Fibroblast of skin of left biceps (primary cell): ENCODE measurements at places on chromosomes 1 and 21.

- DNase-seq: peak; percentile 14
Observed at GRCh38 chr1:6646499-6647148, 22.0 kb downstream of the THAP3 start.

- no peak for DNase-seq
Observed at GRCh38 chr1:21268281-21269239, 21.7 kb downstream of the ECE1 start.

GRCh38 chr1:15992582-15993500 lies 11.2 kb upstream of the SRARP start:
- no peak for DNase-seq

GRCh38 chr1:211384524-211384923 lies 57.9 kb downstream of the TRAF5 start:
- no peak for DNase-seq

GRCh38 chr21:24895885-24896734 lies 711.2 kb downstream of the MRPL39 start:
- DNase-seq: peak; percentile 17

DNA sequence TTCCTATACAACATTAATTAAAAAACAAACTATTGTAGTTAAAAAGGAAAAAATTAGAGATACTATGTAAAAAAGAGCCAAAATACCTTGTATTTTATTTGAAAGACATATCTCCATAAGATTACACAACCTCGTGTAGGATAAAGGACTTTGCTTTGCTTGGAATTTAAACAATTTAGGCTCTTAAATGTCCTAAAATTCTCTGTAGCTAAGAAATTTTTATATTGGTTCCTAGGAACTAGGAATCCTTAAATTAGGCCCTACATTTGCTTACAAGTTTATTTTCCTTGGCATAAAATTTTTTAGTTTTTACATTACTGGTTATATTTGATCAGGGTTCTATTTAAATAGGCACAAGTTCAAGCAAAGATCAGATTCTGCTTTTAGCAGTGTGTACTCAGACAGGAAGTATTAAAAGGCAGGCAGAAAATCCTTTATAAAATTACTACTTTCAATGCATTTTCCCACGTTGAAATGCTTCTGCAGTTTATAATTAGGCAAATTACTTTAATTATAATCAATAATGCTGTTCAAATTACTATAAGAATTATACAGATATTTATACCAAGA lies 3.4 kb upstream of the ANGPTL3 start:
- no peak for DNase-seq

- DNase-seq: no peak
Observed at GRCh38 chr21:45447821-45448220, 42.9 kb downstream of the COL18A1 start.

DNA sequence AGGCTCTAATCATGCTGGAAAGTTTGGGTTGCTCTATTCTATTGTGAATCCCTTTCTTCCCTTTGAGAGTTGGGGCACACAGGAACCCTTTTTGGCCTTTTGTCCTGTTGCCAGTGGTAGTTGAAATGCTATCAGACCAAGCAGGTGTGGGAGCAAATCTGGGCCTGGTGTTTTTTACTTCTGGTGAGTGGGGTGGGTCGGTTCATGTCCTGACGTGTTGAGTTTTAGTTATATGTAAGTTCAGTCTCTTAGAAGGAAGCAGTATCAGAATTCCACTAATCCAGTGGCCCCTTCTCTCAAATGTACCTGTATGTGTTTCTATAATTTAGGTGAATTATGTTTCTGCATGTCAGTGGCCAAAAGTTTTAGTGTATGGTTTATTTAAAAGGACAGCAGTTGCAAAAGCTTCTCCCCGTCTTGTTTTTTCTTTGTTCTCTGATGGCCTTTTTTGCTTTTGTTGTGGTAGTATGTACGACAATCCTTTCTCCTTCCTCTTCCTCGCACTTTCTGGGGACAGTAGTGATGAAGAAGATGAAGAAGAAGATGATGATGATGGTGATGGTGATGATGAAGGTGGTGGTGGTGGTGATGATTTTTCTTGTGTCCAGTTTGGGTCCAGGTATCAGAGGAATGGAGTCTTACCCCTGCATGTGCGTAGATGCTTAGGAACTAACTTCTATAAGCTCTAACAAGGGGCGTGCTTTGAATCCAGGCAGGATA lies 74.2 kb downstream of the UBE4B start:
- DNase-seq: no peak

DNA sequence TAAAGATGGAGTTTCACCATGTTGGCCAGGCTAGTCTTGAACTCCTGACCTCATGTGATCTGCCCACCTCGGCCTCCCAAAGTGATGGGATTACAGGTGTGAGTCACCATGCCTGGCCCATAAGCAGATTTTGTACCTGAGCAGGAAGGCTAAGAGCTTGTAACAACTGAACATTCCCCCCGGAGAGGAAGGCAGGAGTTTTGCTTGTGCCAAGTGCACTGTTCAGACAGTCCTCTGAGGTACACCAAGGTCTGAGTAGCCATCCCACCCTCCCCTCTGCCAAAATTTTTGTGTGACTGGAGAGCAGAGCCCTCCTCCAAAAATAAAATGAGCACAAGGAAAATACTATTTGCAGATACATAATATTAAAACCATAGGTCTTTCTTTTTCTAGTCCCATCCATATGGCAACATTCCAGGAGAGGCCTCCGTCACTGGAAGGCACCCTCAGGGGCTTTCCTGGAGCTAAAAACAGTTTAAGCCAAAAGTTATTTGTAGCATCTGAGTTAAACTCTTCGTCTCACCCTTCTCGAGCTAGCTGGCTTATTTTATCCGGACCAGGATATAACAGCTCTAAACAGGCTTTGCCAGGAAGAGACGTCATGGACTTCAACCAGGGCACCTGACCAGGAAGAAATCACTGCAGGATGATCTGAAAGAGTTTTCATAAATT lies 27.2 kb downstream of the CAPN2 start:
- DNase-seq: no peak

DNA sequence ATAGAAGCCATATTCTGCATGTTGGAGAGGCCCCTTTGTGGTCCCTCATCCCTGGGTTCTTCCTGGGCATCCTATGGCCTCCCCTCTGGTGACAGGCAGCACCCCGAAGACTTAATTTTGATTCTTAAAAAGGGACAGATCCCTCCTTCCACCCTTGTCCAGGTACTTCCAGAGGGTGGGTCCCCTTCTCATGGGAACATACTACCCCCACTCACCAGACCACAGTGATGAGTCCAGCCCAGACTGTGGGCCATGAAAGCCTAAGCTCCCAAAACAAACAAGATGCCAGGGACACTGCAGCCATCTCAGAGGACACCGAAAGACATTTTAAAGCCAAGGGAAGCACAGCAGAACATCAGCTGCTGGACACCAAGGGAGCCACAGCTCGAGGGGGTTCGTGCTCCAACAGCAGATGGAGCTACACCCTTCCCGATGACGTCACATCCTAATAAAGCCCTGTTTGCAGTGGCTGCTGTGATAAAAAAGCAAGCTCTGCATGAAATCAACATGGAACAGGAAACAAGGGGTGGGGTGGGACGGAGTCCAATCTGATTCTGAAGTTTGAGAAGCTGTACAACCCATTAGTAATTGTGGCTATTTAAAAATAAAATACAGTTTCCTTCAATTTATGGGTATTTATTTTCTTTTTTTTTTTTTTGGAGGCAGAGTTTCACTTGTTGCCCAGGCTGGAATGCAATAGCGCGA lies 32.4 kb downstream of the GNB1 start:
- peak; percentile 38 for DNase-seq

DNA sequence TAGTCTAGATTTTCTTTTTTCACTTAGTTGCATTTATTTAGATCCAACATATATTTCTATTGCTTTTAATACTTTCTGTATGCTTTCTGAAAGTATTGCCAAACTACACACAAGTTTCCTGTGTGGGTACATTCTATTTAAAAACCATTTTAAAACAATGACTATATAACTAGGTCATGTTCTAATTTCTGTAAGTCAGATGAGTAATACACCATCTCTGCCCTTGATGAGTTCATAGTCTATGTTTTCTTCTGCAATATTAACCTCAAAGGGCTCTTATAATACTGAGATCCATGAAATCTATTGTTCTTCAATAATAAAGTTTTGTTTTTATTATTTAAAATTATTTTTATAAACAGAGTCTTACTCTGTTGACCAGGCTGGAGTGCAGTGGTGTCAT lies 68.3 kb downstream of the RNASEL start:
- no peak for DNase-seq

- no peak for DNase-seq
Observed at GRCh38 chr1:186325239-186325638, 49.8 kb downstream of the TPR start.

DNA sequence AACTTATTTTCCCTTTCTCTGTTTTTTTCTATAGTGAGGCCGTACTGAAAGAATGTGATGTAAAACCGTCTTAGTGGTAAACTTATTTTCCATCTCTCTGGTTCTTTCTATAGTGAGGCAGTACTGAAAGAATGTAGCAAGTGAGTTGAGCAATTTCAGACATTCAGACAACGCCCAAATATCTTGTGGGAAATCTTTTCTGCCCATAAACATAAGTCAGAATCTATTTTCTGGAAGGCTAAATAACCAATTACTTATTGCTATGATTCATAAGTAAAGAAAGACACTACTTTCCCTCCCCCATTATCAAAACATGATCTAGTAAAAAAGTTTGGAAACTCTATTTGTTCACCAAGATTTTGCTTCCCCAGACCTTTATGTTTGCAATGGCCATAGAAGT lies 18.8 kb upstream of the SCCPDH start:
- DNase-seq: peak; percentile 93

- no peak for DNase-seq
Observed at GRCh38 chr1:59013276-59013927, 229.6 kb upstream of the JUN start.

GRCh38 chr1:181608948-181609347 lies 125.6 kb downstream of the CACNA1E start:
- no peak for DNase-seq

- no peak for DNase-seq
Observed at GRCh38 chr1:4500441-4500840, 154.0 kb upstream of the AJAP1 start.

- DNase-seq: peak; percentile 1
Observed at GRCh38 chr1:186715887-186716809, 35.9 kb upstream of the PTGS2 start.

- no peak for DNase-seq
Observed at GRCh38 chr1:77900687-77901293, 12.4 kb downstream of the NEXN start.

DNA sequence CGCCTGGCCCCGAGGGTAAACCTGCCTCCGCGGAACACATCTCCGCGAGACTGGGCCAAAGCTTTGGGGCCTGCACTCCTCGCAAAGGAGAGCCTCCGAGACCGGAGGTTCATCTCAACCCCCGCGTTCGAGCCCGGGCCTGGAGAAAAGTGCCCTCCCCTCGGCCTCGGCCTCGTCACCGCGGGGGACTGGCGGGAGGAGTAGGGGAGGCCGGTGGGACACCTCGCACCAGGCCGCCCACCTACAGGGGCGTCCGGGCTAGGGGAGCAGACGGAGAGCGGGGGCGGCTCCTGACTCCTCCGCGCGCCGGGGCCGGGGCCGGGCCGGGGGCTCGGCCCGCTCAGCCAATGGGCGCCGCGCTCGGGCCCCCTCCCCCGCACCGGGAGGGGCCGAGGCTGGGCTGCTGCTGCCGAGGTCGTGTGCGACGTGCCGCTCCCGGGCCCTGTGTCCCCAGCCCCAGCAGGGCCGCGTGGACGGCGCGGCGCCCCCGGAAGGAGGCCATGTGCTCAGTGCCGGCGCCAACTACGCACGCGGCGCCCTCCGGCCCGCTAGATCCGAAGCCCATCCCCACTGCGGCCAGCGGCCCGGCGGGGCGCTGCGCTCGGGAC lies 684 bp downstream of the SLC2A1 start:
- DNase-seq: no peak

DNA sequence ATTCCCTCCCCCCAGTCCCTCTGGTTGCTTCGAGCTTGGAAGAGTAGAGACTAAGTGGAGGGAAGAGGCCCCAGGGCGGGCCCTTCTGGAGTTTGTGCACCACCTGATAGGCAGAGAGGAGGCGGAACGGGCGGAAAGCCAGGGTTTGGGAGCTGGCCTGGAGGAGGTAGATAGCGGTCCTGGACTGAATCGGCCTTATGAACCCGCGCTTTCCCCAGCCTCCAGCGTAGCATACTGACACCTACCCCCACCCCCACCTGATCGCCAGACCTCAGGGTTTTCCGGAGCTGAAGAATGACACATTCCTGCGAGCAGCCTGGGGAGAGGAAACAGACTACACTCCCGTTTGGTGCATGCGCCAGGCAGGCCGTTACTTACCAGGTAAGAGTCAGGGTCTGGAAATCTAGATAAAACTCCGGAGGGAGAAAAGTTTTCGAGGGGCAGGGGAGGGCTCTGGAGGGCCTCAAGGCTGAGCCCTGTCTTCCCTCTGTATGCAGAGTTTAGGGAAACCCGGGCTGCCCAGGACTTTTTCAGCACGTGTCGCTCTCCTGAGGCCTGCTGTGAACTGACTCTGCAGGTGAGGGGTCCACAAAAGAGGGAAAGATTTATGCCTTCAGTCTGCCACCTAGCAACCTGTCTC lies 705 bp downstream of the UROD start:
- DNase-seq: no peak

DNA sequence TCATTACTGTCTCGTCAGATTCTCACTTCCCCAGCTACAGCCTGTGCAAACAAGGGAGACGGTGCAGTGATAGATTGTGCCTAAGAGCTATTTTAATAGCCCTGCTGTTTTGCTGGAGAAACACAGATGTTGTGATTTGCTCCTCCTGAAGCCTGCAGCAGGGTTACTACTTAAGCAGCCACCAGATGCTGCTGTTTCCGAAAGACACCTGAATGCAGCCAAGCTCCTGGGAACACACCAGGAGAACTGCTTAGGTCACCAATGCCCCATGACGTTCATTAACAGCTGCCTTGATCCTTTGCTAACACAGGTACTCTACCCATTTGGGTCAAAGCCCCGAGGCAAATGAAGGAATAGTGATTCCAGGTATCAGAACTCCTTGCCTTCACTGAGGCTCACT lies 411.8 kb upstream of the DAB1 start:
- no peak for DNase-seq

DNA sequence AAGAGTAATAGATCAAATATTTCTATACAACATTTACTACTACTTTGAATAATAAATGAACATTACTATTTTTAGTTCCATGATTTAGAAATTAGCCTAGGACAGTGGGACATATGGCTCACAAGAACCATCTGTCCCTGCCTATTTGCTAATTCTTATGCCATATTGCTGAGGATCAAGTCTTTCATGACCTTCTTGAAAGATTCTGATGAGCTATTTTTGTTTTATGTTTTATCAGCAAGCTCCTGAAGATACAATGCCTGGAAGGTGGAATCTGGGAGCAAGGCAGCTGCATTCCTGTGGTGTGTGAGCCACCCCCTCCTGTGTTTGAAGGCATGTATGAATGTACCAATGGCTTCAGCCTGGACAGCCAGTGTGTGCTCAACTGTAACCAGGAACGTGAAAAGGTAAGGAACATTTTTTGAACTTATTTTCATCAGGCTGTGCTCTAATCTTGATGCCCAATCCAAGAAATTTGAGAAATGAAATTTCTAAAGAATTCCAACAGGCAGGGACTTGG lies 326.7 kb downstream of the PAPPA2 start:
- no peak for DNase-seq

DNA sequence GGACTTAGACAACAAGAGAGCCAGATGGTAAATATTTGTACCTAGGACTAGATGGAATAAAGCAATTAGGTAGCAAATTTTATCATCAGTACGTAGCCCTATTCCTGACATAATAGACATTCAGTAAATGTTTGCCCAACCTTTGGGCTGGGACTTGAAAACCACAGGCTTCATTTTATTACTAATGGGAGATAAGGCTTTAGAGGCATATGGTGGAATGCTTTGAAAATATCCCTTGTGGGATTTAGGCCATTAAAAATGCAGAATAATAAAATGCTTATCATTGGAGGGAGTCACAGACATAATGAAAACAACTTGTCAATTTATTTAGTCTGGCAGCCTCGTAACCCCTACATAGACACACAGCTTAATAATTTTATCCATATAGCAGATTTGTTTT lies 296.1 kb upstream of the SPAG17 start:
- no peak for DNase-seq
